ENCODE measurements at places on chromosomes 12 and 14.

DNA sequence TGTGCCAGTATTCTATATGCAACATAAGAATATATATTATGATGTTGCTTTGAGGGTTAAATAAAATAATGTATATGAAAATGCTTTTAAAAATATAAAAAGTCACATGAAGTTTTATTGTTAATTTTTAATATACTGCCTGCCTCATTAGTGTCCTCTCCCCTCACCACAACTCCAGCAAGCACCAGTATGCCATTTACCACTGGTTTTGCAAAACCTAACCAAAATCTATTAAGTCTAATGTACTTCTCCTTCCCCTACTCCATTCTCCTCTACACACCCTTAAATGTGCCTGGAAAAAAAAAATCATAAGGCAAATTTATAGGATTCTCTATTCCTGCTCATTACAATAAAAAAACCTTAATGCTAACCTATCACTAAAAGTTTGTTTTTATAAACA is 24.0 kb upstream of the GNG2 start:
- no peak for DNase-seq

- no peak for DNase-seq
These were observed 243.8 kb upstream of the NPAS3 start for GRCh38 chr14:32694795-32695449.

DNA sequence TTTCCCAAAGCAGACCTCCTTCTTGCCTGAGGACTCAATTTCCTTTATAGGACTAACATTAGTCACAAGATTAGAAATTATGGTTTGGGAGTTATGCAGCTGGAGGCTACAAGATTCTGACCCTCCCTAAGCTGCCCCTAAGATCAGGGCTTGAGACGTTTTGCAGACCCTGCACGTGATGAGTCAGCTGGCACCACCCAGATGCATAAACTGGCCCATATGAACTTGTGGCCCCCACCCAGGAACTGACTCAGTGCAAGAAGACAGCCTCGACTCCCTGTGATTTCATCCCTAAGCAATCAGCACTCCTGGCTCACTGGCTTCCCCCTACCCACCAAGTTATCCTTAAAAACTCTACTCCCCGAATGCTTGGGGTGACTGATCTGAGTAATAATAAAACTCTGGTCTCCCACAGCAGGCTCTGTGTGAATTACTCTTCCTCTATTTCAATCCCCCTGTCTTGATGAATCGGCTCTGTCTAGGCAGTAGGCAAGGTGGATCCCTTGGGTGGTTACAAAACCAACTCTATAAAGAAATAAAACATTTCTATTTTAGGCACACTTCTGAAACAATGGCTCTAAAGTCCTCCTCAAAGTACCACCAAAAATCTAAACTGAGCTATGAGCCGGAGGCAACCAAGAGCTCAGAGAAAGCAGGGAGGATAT is 233.4 kb downstream of the TMEM132D start:
- peak; percentile 54 for DNase-seq

DNA sequence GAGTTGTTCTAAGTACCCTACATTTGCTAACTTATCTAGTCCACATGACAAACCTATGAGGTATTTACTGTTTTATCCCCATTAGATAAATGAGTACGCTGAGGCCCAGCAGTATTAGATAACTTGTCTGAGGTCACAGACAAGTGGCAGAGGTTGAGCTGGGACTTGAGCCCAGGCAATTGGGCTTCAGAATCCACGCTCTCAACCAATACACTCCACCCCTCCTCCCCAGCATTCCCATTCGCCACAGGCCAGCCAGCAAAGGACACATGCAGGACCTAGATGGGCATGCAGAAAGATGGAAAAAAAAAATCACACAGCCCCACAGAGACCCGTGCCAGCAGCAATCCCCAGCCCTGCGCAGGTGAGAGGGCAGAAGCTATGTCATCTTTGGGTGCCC is 12.4 kb downstream of the HDAC7 start:
- no peak for DNase-seq

DNA sequence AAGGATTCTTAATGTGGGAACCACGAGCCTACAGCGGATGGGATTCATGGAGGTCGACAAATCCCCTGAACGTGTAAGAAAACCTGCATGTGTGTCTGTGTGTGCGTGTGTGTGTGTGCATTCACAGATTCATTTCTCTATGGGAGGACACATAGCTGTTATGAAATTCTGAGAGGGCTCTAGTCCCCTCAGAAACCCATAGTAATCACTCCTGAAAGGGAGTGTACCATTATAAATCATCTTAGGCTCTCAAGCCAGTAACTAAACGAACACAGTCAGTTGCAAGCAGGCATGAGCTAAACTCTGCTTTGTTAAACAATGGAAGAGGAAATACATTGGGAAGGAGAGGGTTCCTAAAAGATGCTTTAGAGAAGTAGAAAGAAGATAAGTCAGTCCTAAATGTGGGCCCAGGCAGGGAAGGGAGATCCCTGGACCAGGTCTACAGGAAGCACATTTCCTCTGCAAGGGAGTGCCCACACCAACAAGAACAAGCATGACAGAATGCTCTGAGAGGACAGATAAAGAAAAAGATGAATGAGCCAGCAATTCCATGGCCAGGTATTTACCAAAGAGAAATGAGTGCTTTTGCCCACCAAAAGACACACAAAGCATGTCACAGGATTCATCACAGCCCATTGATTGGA is 91.3 kb downstream of the ITPR2 start:
- no peak for DNase-seq

GRCh38 chr12:58681730-58682129 is 238.6 kb downstream of the LRIG3 start:
- no peak for DNase-seq

- no peak for DNase-seq
These were observed 9.0 kb downstream of the CCDC85C start for GRCh38 chr14:99595034-99595433.

GRCh38 chr14:24712374-24712773 is 78.4 kb upstream of the GZMB start:
- DNase-seq, result no peak

GRCh38 chr14:100263141-100263540 is 24.2 kb downstream of the YY1 start:
- no peak for DNase-seq

- DNase-seq, result no peak
These were observed 8.9 kb downstream of the C3AR1 start for GRCh38 chr12:8057306-8057705.

DNA sequence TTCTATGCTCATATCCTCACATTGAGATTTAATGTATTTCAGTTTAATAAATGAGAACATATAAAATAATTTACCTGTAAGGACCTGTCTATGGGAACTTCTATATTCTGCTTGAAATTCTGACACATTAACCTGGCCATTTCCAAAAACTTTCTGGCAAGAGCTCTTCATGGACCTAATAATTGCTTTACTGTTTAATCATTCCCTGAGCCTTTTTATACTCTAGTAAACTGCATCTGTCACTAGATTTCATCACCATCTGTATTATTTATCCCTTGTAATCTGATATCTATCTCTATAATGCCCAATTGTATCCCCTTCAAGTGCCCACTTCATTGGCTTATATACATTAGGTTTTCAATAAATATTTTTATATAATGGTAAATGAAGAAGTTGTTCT is 327.7 kb downstream of the RAD51B start:
- no peak for DNase-seq

DNA sequence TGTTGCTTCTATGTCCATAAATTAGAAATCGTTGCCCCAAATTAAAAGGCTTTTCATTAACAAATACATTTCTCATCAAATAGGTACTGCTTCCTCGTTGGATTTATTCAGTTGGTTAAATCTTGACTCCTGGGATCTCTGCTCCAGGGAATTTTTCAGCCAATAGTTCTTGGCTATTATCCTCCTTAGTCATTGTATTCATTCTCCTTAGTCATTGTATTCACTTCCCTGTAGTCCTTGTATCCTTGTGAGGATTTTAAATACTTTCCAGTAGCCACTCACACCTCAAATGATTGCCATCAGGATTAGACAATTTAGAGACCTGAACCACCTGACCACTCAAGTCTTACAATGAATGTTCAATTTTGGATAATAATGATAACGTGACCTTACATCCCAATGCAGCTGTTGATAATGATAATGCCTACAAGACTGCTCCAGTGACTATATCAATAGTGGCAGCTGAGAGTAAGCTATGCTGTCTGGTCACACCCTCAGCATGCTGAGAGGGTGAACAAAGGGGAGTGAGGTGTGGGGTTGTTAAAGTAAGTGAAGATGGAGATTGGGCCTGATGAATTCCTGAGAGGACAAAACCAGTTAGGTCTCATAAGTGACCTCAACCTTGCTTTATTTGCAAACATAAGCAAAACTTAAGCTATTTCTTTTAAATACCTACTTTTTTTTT is 193.7 kb upstream of the RTL1 start:
- DNase-seq, result no peak

DNA sequence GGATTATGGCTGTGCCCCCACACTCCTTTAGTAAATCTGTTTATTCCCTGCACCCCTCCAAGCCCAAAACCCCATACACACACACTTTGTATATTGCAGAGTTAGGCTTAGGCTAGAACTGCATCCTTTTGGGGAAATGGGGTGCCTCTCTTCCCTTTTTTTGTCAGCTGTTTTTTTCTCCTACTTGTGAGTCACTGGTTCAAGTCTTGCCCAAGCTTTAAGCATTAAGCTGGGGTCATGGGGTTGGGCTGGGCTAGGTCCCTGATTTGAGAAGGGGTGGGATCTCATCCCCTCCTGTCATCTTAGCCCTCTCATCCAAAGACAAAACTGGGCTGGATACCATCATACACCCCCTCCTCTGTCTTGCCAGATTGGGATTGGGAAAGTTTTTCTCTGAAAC is 1.6 kb downstream of the LRP1 start:
- no peak for DNase-seq

DNA sequence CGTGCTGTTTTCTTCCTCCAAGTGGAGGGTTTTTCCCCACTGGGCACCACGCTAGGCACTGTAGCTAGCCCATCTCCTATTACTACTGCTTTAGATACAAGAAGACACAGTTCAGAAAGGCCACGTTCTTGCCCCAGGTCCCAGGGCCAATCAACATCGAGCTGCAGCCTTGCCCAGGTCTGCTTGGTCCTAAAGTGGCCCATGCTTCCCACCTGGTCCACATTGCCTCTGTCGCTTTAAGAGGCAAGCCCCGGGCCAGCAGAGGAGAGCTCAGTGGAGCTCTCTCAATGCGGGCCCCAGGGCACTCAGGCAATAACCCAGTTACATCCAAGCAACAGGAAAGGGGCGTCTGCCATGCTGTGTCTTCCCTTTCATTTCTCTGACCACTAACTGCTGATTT is 148.1 kb downstream of the CALM1 start:
- DNase-seq, result no peak

GRCh38 chr12:5694759-5695409 is 250.2 kb downstream of the ANO2 start:
- DNase-seq, result peak; percentile 61

- no peak for DNase-seq
These were observed 23.4 kb downstream of the ALDH1L2 start for GRCh38 chr12:105060715-105061378.

DNA sequence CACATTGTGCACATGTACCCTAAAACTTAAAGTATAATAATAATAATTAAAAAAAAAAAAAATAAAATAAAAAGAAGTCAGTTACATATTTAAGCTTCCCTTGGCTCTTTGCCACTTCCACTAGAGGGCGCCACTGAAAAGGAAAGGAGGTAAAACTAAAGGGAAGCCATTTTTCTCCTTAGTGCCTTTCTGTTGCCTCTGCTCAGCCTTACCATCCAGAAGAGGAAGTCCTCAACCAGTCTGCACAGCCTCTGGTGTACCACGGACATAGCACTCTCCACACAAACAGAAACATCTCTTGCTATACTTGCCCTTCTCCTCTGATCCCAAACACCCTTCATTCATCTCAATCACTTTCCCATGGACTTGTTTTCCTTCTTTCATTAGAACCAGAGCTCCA is 169.0 kb upstream of the EEA1 start:
- peak; percentile 53 for DNase-seq

DNA sequence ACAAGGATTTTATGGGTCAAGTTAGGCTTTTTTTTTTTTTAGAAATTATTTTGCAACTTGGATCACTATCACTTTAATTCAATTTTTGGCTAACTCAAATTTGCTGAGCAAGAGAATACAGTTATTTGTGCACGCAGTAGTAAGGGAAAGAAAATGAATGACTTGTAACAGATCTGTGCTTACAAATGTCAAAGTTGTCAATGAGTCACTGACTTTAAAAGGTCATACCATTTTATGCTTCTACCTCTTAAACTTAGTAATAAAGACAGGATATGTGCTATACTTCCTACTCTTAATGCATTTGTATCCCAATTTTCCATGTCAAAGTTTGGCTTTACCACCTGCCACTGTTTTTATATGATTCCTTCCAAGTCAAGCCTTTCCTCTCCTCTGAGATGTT is 131.1 kb upstream of the FBXO33 start:
- no peak for DNase-seq

DNA sequence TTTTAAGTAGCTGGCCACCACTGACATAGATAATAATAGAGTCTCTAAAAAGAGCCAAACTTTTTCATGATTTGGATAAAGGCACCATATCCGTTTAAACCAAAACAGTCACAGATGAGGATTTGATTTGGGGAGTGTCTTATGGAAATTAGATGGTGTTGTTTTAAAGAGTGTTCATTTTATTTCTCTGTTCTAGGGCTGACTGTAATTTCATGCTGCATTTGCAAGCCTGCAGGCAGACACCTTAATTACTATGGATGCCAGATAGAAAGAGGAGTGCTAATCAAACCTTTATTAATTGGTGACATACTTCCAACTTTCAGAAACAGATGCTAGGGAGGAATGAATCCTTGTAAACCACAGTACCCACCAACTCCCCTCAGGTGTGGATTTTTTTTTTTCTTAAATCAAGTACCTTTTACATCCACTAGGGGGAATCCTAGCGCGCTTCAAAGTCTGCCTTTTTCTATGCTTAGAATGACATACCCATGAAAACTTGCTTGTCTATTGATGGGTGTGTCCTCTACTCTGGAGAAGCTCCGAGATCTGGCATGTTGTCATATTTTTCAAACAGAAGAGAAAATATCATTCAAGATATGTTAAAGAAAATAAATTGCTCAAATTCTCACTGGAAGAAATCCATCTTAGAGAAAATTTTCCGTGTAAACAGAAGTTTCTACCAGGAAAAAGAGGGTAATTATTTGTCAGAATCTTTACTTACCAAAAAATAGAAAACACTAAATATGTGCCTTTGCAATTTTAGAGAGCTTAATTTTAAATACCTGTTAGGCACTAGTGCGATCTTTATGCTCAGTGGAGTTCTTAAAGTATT is 14.2 kb upstream of the PLXNC1 start:
- DNase-seq, result peak; percentile 41

GRCh38 chr12:112176321-112177010 is 51.1 kb downstream of the TRAFD1 start:
- no peak for DNase-seq

GRCh38 chr12:106138633-106139421 is at the start of gene NUAK1:
Gene NUAK1 (minus strand): TSS chr12:106138954. CDS start chr12:106138653, 301 bp downstream.
- peak; percentile 33 for DNase-seq

DNA sequence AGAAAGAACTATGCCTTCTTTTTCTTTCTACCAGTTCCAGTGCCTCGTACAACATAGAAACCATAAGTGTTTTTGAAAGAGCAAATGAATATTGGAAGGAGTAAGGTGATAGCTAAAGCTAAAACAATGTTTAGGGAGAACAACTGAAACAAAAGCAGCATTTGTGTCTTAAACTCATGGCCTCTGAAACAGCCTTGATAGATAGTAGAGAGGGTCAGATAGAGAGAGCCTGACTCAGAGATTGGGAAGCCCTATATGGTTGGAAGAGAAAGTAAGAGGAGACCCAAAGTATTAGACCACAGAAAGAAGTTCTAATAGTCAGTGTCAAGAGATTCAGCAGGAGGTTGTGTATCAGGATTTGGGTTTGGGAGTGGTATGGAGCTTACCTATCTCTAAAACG is 79.6 kb upstream of the IFNG-AS1 start:
- peak; percentile 69 for DNase-seq

Measured in fibroblast of lung (primary cell).